Left hindlimb (tissue), 1 donor: ENCODE measurements at places on chromosomes 11 and 22.

- DNase-seq = no peak
Measured at GRCh38 chr11:78417175-78417887, at the start of gene GAB2. Gene GAB2 (minus strand): TSS chr11:78417820. CDS start chr11:78417720, 100 bp downstream.

DNA sequence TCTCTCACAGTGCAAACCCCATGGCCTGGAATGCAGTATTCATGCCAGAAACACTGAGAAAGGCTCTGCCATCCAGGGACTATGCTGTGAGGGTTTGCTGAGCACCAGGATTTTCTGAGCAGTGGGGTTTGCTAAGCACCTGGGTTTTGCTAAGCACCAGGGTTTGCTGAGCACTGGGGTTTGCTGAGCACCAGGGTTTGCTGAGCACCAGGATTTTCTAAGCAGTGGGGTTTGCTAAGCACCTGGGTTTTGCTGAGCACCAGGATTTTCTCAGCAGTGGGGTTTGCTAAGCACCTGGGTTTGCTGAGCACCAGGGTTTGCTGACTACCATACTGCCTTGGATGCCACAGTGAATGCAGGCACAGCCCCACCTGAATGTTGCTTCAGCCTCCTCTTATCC is 48.3 kb upstream of the SMIM38 start:
- no peak for DNase-seq

DNA sequence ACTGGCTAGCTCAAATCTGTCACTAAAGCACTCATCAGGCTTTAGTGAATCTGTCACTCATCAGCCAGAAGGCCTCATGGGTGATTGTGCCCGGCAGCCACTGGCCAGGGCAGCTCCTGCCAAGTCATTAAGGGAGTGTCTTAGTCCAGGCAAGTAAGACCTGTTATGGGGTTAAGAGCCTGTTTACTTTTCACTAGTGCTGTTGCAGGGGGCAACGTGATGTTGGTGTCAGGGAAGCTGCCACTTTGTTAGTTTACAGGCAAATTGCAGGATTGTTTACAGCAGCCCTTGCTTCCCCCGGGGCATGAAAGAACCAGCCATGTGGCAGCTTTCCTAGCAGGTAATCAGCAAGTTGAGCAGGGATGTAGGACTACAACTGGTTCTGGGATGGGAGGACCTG is 155.6 kb upstream of the NCAM1 start:
- no peak for DNase-seq

DNA sequence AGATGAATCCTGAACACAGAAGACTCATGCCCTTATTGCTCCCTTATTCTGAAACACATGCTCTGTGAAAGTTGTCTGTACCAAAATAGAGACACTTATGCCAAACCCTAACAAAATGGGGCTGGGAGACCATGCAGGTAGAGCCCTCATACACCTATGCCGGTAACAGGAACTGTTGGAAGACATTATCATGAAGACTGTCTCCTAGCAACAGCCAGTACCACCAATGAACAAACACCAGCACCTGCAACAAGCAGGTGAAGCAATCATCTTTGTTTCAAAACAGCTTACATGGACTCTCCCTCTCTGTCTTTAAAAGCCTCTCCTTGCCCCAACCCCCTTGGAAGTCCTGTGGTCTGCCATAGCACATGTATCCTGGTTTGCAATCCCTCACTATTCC is 17.2 kb downstream of the SLC5A4 start:
- DNase-seq = no peak

DNA sequence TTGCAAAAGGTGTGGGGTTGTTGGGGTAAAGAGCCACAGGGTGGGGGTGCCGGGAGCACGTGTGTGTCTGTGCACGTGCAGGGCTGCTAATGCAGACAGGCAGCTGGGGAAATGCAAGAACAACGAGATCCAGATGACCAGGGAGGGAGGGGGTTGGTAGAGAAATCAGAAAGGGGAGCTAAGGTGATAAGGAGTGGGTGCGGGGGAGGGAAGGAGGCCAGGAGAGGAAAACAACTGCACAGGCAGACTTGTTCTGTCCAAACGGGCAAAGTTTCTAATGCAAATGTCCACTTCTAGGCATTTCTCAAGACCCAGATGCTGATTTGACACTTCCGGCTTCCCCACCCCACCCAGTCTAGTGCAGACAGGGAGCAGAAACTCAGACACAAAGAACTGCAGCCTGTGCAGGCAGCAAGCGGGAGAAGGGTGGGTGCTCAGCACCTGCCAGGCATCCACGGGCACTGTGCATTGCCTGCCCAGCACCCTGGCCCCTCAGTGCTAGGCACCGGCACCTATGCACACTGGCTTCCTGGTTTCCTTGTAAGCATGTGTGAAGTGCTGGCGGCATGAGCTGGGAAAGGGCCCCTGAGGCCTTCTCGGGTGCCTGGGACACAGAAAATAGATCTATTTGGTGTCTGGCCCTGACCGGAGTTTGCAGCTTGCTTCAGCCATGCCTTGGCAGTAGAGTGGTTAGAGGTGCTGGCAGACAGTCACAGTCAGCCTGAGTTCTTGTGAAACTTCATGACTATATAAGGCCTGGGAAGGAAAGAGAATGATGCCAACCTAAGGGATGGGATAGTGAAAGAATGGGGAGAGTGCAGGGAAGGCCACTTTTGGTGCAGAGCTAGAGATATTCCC is 220.1 kb upstream of the SORL1-AS1 start:
- peak; percentile 39 for DNase-seq

DNA sequence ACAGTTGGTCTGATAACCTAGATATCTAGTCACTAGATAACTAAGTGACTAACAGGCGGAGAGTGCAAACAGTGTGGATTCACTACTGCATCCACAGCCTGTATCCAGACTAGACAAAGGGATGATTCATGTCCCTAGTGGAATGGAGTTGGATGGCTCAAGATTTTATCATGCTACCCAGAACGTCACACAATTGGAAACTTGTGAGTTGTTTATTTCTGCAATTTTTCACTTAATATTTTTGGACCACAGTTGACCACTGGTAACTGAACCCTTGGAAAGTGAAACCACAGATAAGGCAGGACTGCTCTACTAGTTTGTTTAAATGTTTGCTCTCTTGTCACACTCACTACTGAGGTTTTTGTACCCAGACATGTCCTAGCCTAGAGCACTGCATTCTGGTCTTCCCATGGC is 76.0 kb downstream of the UBASH3B start:
- no peak for DNase-seq

DNA sequence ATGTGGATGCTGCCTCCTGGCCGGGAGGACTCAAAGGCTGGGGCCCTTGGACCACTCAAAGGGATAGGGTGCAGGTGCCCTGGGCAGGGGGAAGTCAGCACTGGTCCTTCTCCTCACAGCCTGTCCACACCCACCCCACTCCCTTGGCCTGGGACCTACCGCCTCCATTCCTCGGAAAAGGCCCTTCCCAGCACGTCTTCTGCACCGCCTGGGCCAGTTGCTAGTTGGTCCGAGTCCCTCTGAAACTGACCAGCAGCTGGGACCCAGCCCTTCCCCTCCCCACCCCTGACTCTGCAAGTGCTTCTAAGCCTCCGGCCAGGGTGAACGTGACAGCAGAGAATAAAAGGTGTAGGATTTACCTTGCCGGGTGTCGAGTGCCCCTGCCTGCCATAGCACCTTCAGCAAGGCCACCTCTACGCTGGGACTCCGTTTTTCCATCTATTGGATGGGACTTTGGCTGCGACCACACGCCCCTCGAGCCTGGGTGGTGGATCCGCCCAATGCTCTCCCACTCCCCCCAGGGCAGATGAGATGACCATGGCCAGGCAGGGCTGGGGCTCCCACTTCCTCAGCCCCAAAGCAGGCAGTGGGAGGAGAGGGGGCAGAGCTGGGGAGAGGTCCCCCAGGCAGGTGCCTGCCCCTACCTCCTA is 37.3 kb downstream of the OSBPL5 start:
- peak; percentile 21 for DNase-seq

- no peak for DNase-seq
Measured at GRCh38 chr11:103894673-103895072, 141.8 kb upstream of the DDI1 start.

- DNase-seq = no peak
Measured at GRCh38 chr22:39898997-39899396, 1.9 kb upstream of the GRAP2 start.
